ENCODE measurements at places on chromosomes 3 and 15. TPM values are rescaled to one million over a fixed set of nuclear protein-coding genes. Genes with fewer than 3 reads are reported as not detected.

GRCh38 chr3:111890051-111890580 is 31.1 kb downstream of the PHLDB2 start:
- DNase-seq: no peak

DNA sequence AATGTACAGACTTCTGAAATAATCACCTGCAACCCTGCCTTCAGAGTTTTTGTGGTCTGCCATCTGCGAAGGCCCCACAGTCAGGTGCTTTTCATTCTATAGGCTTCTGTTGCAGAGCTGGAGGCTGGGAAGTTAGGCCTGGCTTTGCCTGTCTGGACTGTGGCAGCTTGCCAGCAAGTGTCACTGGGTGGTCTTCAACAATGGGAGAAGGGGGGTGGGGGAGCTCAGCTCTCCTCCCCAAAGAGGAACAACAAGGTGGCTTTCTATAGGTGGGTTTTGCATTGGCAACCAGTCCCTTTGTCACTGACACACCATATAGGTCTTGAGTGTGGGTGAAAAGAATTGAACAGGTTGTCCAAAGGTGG is 7.3 kb downstream of the BOC start:
- no peak for DNase-seq

DNA sequence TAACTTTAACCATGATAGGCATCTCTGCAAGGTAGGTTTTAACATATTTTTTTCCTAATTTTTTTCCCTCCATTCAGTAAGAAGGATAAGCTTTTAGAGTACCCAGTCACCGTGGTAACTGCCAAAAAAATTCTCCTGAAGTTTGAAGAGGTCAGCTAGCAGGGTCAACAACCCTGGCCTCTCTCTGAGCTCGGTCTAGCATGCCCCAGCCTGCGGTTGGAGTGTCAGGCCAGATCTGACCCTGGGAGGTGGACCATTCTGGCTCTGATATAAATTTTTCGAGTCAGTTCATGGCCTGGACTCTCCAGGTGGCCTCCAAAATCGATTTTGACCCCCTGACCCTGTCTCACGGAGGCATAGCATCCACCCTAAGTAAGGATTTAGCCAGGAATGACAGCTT is 29.7 kb downstream of the SOX2 start:
- DNase-seq: no peak

GRCh38 chr3:127767126-127767525 is 55.2 kb downstream of the MGLL start:
- no peak for DNase-seq

GRCh38 chr3:175518459-175518858 is 659.3 kb downstream of the NAALADL2 start:
- no peak for DNase-seq

- DNase-seq: no peak
Observed at GRCh38 chr3:14634763-14635400, 16.7 kb upstream of the CCDC174 start.

DNA sequence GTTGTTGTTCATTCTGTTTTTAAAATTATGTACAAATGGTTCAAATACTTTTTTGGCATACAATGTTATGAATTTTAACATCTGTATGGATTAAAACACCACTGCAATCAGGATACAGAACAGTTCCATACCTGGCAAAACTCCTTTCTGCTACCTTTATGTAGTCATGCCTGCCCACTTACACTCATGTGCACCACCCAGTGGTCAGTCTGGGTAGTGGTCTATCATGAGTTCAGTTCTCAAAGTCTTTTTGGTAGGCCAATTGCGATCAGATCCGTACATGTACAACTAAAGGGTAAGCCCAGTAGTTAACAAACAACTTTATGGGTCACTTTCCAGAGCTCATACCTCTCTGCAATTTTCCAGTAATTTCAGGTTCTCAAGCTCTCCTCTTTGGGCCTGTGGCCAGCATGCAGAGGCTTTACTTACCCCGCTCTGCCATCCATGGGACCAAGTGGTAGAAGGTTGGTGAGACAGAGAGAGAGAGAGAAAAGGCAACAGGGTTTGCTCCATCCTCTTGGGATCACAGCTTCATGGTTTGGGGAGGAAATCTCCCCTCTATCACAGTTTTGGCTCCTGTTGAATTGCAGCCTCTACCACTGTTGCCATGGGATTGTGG is 63.9 kb upstream of the FAM98B start:
- no peak for DNase-seq

DNA sequence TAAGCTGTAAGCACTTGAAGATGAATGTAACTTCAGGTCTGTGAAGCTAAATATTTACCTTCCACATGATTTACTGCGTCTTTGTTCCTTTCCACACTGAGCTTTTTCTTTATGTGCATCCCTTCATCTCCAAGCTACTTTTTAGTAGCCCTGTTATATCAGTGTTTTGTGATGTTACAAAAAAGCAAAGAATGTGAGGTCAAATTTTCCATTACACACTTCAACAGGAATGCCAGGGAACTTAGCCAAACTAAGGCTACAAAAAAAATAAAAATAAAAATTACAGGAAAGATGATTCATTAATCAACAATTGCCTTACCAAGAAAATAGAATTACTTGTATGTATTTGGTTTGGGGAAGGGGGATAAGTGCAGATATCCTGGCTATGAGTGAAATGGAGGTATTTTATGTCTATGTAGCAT is 73.0 kb downstream of the FILIP1L start:
- peak; percentile 83 for DNase-seq

- DNase-seq: no peak
Observed at GRCh38 chr3:193987186-193987585, 148.8 kb upstream of the HES1 start.

- DNase-seq: no peak
Observed at GRCh38 chr3:195865752-195866151, 42.6 kb downstream of the TNK2 start.

- no peak for DNase-seq
Observed at GRCh38 chr3:150703299-150703755, 393 bp downstream of the ERICH6 start.

GRCh38 chr3:24764236-24764915 is 269.7 kb upstream of the THRB start:
- no peak for DNase-seq

The GNAT1 gene
- total RNA-seq: not detected

The SERINC4 gene
- total RNA-seq: not detected

The CCDC9B gene
- 10.7 TPM for total RNA-seq

The GOLGA8N gene
- 0.46 TPM for total RNA-seq
